ENCODE measurements at places on chromosomes 12 and 14.

DNA sequence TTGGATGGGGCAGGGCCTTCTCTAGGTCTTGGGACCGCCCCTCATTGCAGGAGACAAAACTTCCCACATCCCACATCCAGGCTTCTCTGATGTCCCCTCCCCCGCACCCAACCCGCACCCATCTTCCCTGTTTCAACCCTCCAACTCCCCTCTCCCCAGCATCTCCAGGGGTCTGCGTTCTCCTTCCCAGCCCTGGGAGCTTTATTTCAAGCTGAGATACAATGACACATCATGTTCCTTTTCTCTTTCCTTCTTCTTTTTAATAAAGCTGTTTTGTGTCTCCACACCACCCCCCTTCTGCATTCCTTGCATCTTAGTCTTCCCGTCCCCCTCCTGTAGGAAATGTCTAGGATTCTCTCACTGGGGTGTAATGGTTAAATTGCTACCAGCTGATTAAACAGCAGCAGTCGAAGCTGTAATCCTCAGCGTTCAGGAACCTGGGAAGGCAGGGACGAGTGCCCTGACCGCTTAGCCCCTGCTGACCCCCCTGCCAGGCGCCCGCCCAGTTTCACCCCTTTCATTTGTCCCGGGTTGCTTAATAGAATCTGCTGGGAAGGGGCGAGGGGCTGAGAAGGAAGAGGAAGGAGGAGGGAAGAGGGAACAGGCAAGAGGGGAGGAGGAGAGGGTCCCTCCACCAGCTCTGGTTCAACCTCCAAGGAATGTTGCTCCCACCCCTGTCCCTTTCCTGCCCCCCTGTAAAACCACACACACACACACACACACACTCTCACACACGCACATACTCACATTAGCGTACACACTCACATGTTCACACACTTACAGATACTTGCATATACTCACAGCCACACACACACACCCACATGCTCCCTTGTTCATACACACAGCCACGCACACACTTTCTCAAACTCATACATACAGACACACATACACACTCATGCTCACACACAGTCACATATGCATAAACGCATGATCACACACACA lies 104.5 kb upstream of the MED13L start:
- DNase-seq, result no peak

- DNase-seq, result no peak
Measured at GRCh38 chr14:58296726-58297125, 1.6 kb upstream of the ARID4A start.

DNA sequence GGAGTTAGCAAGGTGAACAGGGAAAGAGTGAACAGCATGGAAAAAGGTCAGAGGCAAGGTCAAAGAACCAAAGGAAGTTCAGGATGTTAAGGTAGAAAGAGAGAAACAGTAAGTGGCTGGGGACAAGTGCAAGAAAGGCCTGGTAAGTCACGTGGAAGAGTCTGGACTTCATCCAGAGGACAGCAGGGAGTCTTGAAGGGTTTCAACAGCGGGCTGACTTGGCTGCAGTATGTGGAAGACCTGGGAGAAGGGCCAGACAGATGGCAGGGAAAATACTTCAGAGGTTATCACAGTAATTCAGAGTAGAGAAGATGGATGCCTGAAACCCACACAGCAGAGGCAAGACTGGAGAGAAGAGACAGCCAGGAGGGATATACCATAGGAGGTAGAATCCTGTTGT lies 34.0 kb downstream of the CIT start:
- DNase-seq, result no peak

GRCh38 chr14:61528591-61529021 lies 166.7 kb upstream of the HIF1A start:
- DNase-seq, result no peak

DNA sequence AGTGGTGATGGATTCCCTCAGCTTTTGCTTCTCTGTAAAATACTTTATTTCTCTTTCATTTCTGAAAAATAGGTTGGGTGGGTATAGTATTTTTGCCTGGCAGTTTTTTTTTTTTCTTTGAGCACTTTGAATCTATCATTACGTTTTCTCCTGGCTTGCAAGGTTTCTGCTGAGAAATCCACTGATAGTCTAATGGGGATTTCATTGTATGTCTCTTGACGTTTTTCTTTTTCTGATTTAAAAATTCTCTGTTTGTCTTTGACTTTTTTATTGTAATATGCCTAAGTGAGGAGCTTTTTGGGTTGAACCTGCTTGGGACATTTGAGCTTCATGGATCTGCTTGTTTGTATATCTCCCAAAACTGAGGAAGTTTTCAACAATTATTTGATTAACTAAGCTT lies 606.0 kb downstream of the KCNH5 start:
- no peak for DNase-seq

- no peak for DNase-seq
Measured at GRCh38 chr12:92028441-92028709, 117.3 kb downstream of the BTG1 start.

DNA sequence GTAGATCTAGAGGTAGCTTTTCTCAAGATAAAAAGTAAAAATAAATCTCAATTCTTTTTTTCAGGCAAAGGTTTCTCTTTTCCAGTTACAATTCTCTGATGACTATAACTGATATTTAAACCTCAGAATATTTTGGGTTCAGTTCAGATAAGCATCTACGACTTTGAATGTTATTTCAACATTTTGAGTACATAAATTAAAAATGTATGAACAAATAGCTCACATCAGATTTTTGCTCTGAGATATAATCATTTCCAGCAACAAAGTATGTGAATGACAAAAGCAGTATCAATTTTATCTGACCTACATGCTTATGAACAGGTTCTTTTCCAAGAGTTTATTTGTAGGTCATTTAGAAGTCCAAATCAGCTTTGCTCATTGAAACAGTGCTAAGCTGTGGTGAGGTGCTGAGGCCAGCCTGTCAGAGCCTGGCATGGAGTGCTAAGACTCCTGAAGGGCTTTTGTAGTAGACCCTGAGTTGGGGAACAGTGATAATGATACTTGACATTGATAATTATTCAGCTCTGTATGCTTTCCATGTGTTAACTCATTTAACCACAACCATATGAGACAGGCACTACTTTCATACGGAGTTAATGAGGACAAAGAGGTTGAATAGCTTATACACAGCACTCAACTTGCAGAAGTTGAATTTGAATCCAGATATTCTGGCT lies 205.0 kb upstream of the DCN start:
- DNase-seq, result no peak

GRCh38 chr14:27945512-27945911 lies 821.1 kb upstream of the FOXG1 start:
- no peak for DNase-seq

DNA sequence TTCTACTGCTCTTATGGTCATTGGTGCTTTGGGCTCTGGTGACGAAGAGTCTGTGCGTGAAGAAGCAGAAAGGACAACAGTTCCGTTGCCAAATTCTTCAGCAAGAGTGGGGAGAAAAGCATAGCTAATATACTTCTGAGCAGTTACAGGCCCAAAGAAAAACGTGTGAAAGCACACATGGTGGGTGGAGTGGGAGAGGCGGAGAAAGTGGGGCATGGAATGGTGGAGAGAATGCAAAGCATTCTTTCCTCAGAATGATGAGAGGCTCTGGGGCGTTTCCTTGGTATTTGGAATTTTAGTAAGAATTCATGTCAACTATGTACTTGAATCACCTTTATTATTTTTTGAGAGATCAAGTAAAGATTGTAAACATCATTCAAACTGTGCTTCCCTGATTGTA lies 396.1 kb downstream of the NAV3 start:
- no peak for DNase-seq

- DNase-seq, result no peak
Measured at GRCh38 chr14:53536446-53536845, 383.3 kb upstream of the DDHD1 start.

DNA sequence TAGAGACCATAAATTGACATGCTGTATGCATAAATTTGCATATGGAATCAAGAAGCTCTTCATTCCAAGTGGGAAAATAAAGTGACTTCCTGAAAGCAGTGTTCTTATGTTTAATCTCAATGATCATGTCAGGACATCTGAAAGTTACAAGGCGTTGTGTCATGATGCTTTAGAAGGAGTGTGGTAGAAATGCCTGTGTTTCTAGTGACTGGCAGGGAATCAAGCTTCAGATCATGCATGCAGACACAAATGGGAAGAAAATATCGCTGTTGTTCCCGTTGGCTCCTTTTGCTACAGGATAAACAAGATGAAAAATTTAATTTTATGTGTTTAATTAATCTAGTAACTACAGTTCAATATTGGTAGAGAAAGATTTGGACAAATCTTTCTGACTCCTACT lies 298.1 kb upstream of the SYT1 start:
- DNase-seq, result no peak

- no peak for DNase-seq
Measured at GRCh38 chr12:32083489-32083888, 23.2 kb upstream of the BICD1 start.
